A549 treated with Hydrocortisone at 1 μM for 4 hours (cell line): ENCODE measurements at places on chromosomes 13 and 19. TPM values are rescaled to one million over a fixed set of nuclear protein-coding genes. Genes with fewer than 3 reads are reported as not detected.

CRB3 gene
- total RNA-seq: 3.1 to 4.6 TPM (median 4.2 TPM) in 5 replicates

IRS2 gene
- 43.1 to 58.4 TPM (median 49.9 TPM) in 5 replicates for total RNA-seq

PET100 gene
- total RNA-seq: 50.7 to 61.5 TPM (median 55.6 TPM) in 5 replicates

DIRAS1 gene
- 3.3 to 4.5 TPM (median 3.7 TPM) in 5 replicates for total RNA-seq

PABPC3 gene
- total RNA-seq: 0.12 to 0.17 TPM (median 0.15 TPM) in 5 replicates

ZNF99 gene
- total RNA-seq: not detected in 5 replicates
